Activated T-helper 17 cell treated with anti-CD3 and anti-CD28 coated beads, Interleukin-2, amount 50 U/mL, for 72 hours (primary cell): ENCODE measurements at places on chromosomes 7 and 10.
A peak's percentile ranks its signal among the peaks of the same experiment; 100 is the strongest.

- no peak for ATAC-seq
These were observed 761 bp downstream of the PTF1A start for GRCh38 chr10:23192712-23193434.

DNA sequence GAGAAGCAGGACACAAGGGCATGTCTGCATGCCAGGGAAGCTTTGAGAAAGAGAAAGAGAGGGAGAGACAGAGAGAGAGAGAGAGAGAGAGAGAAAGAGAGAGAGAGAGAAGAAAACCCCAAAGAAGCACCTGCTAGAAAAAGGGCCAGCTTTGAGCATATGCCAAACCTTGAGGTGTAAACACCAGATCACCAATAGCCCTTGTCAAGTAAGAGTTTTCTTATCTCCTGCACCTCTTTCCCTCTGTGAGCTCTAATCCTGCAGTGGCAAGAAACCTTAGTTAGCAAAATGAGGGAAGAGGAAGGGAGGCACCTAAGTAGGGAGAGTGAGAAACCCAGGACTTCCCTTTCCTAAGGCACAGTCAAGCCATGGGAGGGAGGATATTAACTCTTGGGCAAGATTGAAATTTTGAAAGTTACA, 11.3 kb upstream of the TRDMT1 start:
- no peak for ATAC-seq

- no peak for ATAC-seq
These were observed 51.4 kb upstream of the PDCD4 start for GRCh38 chr10:110820321-110820814.

DNA sequence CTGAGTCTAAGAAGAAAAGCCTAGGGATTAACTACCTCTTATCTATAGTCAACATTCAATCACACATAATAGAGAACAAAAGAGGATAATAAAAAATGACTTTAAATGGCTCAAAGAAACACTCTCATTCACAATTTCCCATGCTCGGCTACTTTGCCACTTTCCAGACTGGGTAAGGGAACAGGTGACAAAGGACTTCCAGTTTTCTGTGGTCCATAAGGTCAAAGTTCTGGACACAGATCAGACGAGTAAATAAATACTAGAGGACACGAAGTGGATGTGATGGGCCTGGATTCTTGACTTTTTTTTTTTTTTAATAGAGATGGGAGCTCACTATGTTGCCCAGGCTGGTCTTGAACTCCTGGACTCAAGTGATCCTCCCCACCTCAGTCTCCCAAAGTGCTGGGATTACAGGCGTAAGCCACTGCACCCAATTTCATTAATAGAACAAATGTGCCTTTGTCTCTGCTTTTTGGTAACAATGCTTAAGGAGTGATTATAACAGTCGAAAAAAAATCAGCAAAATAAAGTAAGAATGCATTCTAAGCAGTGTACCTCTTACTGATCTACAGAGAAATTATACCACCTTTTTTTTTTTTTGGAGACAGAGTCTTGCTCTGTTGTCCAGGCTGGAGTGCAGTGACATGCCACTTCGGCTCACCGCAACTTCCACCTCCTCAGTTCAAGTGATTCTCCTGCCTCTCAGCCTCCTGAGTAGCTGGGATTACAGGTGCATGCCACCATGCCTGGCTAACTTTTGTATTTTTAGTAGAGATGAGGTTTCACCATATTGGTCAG, 70.6 kb downstream of the WAPL start:
- no peak for ATAC-seq

- no peak for ATAC-seq
These were observed 578.8 kb upstream of the PFKP start for GRCh38 chr10:2488446-2489005.

- ATAC-seq = no peak
These were observed 84.5 kb upstream of the DYNC1I1 start for GRCh38 chr7:95687759-95688343.

GRCh38 chr7:128701062-128701785, 29.1 kb downstream of the GARIN1A start:
- no peak for ATAC-seq

GRCh38 chr7:112987171-112987570, 99.5 kb downstream of the GPR85 start:
- ATAC-seq = no peak

DNA sequence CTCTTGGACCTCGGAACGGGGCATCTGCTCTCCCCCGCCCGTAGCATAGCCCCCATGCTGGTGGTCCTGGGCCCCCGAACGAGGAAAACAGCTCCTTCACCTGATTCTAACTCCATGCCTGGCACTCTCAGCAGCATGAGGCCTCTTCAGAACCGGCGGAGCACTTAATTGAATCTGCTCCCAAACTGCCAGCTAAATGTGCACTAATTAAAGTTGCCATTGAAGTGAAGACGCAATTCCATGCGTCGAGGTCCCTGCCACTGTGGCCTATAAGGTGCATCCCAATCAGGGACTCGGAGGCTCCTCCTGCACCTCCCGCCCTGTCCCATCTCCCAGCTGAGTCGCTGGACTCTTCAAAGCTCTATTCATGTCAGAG, 41.3 kb upstream of the ADGRA1 start:
- ATAC-seq = no peak

- ATAC-seq = no peak
These were observed 128.5 kb upstream of the PRR15 start for GRCh38 chr7:29435167-29435566.

DNA sequence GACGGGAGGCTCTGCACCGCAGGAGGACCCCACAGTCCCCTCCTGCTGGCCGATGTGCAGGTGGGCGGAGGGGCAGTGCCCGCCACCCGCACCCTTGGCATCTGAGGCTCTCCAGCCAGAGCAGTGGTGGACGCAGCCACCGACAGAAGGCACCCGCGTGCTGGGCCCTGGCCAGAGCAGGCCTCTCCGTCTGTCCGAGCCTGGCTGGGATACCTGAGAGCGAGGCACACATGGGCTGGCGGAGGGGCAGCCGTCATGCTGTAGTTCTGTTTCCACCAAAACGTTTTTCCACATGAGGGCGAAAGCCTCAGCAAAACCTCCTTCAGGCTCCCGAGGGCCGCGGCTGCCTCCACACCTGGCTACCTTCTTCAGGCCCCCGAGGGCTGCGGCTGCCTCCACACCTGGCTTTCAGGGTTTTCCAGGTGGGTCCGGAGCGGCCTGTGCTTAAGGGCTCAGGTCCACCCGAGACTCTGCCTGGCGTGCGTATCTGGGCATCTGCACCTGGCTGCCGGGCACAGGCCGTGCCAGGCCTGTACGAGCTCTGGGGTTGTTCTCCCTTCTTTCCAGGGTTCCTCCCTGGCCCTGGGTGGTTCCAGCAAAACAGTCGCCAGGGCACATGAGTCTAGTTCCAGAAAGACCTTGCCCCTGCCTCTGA, 115.5 kb downstream of the INPP5A start:
- no peak for ATAC-seq

DNA sequence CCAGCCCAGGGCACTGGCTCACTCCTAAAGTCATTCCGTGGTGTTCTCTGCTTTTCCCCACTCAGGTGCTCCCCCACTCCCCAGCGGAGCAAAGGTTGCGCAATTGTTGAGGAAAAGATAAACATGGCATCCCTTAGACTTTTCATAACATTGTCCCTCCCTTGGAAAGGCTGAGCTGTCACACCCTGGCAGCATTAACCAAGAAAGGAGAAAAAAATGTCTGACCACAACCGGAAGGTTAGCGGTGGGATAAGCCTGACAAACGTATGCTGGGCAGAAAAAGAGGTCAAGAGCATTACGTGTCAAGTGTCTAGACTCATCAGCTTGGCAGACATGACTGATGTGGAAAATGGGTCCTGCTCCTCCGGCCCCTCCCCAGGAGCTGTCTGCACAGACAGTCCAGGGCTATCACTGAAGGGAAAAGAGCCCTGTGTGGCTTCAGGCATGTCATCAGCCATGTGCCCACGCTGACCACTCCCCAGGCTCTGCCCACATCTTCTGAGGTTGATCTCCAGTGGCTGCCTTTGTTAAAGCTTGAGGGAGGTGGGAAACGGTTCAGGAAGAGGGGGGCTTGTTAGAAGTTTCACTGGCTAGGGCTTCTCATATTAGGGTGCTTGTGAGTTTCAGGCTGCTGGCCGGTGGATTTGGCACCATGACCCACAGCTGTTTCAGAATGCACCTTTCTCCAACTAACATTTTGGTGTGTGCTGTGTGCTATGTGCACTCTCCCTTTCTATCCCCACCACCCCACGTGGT, 30.1 kb downstream of the BTBD16 start:
- ATAC-seq = peak; percentile 71

- ATAC-seq = no peak
These were observed 171.3 kb downstream of the DNAJC1 start for GRCh38 chr10:21831986-21832820.

DNA sequence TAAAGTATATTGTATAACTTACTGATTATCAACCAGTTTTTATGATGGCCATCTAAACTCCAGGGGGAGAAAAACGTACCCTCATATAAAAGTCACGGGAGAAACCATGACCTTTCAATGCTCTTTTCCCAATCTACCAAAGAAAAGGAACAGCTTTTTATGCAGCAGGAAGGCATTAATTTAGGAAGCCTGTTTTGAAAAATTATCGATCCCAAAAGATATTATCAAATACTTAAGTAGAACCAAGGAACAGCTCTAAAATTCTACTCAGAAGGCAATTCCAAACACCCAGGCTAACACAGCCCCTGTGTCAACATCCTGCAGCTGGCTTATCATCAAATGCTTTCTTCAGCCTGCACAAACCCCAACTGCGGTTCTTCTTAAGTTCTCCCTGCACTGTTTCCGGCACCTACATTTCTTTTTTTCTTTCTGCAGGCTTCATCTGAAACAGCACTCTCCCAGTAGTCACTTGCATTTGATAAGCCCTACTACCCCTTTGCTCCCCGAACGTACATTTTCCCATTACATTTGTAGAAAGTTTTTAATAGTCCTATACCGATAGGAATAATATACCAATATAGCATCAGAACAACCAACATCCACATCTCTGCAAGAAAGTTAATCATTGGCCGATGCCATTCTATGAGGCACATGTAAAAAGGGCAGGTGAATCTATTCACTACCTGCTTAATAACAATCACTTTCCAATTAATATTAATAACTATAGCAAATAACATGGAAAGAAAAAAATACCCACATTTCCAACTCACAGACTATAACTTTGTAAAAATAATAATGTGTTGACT, 47.9 kb downstream of the PIP4K2A start:
- peak; percentile 84 for ATAC-seq

DNA sequence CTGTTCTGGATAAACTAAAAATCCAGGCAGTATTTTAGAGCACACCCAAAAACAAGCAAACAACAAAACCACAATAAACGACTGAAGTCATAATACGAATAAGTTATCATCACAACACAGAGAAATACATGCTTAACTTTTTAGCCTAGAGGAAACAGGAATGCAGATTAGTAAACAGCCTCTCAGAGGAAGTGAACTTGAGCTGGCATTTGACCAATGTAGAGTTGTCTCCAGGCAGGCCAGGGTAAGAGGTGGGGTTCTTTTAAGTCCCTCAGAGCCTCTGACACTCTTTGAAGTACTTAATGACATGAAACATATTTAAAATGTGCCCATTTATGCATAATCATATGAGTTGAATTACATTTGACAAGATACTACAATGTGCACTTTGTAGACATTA, 43.3 kb upstream of the PLXDC2 start:
- no peak for ATAC-seq

DNA sequence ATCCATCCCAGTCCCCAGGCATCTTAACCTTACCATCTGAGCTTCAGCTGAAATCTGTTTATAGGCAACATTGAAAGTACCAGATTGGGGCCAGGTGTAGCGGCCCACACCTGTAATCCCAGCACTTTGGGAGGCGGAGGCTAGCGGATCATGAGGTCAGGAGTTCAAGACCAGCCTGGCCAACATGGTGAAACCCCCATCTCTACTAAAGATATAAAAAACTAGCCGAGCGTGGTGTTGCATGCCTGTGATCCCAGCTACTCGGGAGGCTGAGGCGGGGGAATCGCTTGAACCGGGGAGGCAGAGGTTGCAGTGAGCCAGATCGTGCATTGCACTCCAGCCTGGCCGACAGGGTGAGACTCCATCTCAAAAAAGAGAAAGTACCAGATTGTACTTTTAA, 39.0 kb downstream of the CRCP start:
- ATAC-seq = no peak

DNA sequence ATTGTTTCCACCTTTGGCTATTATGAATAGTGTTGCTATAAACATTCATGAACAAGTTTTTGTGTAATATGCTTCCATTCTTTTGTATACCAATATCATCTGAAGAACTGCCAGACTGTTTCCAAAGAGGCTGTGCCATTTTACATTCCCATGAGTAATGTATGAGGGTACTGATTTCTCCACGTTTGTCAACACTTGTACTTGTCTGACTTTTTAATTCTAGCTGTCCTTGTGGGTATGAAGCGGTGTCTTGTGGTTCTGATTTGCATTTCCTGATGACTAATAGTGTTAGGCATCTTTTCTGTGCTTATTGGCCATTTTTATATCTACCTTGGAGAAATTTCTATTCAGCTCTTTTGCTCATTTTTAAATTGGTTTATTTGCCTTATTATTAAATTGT, 52.8 kb downstream of the LSMEM1 start:
- peak; percentile 26 for ATAC-seq

- ATAC-seq = no peak
These were observed 503.4 kb downstream of the PLXNA4 start for GRCh38 chr7:132072873-132073272.

DNA sequence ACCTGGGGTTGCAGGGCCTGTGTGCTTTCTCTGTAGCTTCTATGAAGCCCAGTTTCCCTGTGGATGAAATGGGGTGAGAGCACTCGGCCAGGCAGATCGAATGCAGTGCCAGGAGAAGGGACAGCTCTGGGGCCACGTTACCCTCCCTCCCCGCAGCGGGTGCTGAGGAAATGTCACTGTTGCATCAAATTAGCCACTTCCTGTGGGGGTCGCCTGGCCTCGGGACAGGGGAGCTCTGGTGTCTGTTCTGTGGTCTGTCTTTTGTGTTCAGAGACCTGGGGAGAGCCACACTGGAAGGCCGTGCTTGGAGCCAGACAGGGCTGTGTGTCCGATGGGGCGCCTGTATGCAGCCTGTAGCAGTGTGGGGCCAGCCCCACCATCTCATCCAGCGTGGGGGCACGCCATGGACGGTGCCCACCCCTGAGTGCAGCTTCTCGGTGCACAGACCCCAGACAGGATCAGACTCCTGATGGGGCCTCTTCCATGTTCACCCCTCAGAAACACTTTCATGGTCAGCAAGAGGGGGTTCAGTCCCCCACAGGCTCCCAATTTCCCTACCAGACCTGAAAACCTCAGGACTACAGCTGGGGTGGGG, 13.6 kb downstream of the TTYH3 start:
- peak; percentile 8 for ATAC-seq

GRCh38 chr7:28647076-28647421, 234.7 kb downstream of the CREB5 start:
- no peak for ATAC-seq

- ATAC-seq = no peak
These were observed 10.2 kb downstream of the UMAD1 start for GRCh38 chr7:7650682-7651206.

GRCh38 chr10:4281190-4281825, 496.3 kb upstream of the KLF6 start:
- no peak for ATAC-seq

- no peak for ATAC-seq
These were observed 74.4 kb upstream of the EFCAB10 start for GRCh38 chr7:105655500-105656380.

- no peak for ATAC-seq
These were observed 8.5 kb downstream of the AKR1B1 start for GRCh38 chr7:134450294-134451000.
